Endodermal cell (in vitro differentiated cells): ENCODE measurements at places on chromosomes 7 and 10.

DNA sequence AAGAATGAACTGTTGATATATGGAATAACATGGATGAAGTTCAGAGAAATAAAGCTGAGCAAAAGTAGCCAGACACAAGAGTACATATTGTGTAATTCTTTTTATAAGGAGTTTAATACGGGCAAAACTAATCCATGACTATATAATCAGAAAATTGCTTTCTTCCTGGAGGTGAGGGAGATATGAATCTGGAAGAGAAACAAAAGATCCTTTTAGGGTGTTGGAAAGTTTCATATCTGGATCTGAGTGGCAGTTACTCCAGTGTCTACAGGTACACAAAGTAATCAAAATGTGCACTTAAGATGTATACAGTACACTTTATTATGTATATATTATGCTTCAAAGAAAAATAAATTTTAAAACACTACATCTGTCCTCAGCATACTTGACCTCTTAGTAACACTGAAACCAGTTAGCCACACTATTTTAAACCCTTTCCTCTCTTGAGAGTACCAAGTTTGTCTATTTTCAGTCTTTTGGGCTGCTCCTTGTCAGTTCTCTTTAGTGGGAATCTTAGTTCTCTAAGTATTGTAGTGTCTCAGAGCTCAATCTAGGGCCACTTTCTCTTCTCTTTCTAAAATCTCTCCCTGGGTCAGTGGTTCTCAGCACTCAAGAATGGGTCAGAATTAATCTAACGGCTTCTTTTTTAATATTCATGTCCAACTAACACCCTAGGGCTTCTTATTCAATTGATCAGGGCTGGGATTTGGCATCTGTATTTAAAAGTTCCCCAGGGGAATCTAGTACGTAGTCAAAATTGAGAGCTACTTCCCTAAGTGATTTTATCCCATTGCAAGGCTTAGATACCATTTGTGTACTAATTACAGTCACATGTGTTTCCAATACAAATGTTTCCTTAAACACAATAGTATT, 4.3 kb upstream of the LIPF start:
- H3K4me3 ChIP-seq = no peak overlapping the region
- H3K4me1 ChIP-seq = no peaks in the 10 kb centered on the region
- H3K27me3 ChIP-seq = no peaks in the 10 kb centered on the region
- no peak for DNase-seq

DNA sequence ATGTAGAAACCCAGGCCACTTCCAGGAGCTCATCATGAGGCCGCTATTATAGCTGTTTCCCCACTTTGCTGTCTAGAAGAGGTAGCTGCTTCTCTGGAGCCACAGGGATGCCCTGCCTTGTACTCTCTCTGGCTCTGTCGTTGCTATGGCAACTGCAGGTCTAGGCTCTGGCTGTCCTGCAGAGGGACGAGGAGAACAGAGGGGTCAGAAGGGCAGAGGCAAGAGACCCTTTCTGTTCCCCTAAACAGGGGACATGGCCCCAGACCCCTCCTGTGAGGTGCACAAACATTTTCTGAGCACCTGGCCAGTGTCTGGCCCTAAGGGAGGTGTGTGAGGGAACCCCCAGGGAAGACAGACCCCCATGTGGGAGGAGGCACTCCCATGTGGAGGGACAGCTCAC, 31.4 kb downstream of the ITPRIP start:
- DNase-seq = no peak
- H3K4me3 ChIP-seq = no peak overlapping the region
- H3K36me3 ChIP-seq = peaks cover 15% of the 10 kb centered on the region
- no peak overlapping the region for H3K27ac ChIP-seq

DNA sequence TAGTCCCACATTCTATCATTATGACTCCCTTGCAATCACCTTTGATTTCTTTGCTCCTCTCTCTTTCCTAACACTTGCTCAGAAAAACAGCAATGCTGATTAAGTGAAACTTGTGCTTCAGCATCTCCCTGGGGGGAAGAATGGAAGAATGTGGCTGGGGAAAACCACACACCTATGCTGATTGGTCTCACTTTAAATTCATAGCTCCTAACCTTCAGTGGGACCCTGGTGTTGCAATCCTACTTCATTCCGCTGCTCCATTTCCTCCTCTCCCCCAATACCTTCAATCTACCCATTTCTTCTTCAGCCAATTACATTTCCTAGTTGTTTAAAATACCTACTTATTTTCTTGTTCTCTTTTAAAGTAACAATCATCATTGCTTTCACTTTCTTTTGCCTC, 1166.7 kb upstream of the C7orf33 start:
- H3K4me3 ChIP-seq = no peak overlapping the region
- no peaks in the 10 kb centered on the region for H3K27me3 ChIP-seq
- H3K4me1 ChIP-seq = no peaks in the 10 kb centered on the region
- no peak for DNase-seq
- H3K27ac ChIP-seq = no peak overlapping the region

- DNase-seq = no peak
- no peaks in the 10 kb centered on the region for H3K27me3 ChIP-seq
- no peak overlapping the region for H3K4me3 ChIP-seq
- no peak overlapping the region for H3K27ac ChIP-seq
- no peaks in the 10 kb centered on the region for H3K36me3 ChIP-seq
Observed at GRCh38 chr7:14698239-14698638, 204.3 kb downstream of the DGKB start.

- no peaks in the 10 kb centered on the region for H3K36me3 ChIP-seq
- no peak overlapping the region for H3K4me3 ChIP-seq
- H3K27ac ChIP-seq = no peak overlapping the region
- no peak for DNase-seq
- H3K27me3 ChIP-seq = no peaks in the 10 kb centered on the region
- peaks cover 9% of the 10 kb centered on the region for H3K4me1 ChIP-seq
Observed at GRCh38 chr7:40755438-40755837, 620.6 kb downstream of the SUGCT start.

GRCh38 chr7:117127585-117128168, 174.4 kb downstream of the ST7 start:
- H3K27me3 ChIP-seq = no peaks in the 10 kb centered on the region
- H3K4me1 ChIP-seq = no peaks in the 10 kb centered on the region
- DNase-seq = no peak
- no peak overlapping the region for H3K27ac ChIP-seq
- H3K36me3 ChIP-seq = no peaks in the 10 kb centered on the region

- no peak overlapping the region for H3K4me3 ChIP-seq
- H3K4me1 ChIP-seq = no peaks in the 10 kb centered on the region
- H3K27ac ChIP-seq = no peak overlapping the region
- DNase-seq = no peak
- H3K36me3 ChIP-seq = no peaks in the 10 kb centered on the region
Observed at GRCh38 chr10:59006511-59007306, 169.7 kb upstream of the PHYHIPL start.

GRCh38 chr7:126940723-126941307, 311.9 kb downstream of the GRM8 start:
- no peak overlapping the region for H3K4me3 ChIP-seq
- H3K4me1 ChIP-seq = peaks cover 4% of the 10 kb centered on the region
- no peak overlapping the region for H3K27ac ChIP-seq
- H3K27me3 ChIP-seq = no peaks in the 10 kb centered on the region
- H3K36me3 ChIP-seq = no peaks in the 10 kb centered on the region
- DNase-seq = no peak

- H3K4me1 ChIP-seq = peaks cover 4% of the 10 kb centered on the region
- H3K27me3 ChIP-seq = no peaks in the 10 kb centered on the region
- H3K36me3 ChIP-seq = no peaks in the 10 kb centered on the region
- no peak overlapping the region for H3K4me3 ChIP-seq
- H3K27ac ChIP-seq = no peak overlapping the region
Observed at GRCh38 chr7:3757059-3757458, 456.0 kb downstream of the SDK1 start.

- H3K4me3 ChIP-seq = no peak overlapping the region
- H3K27ac ChIP-seq = no peak overlapping the region
- H3K4me1 ChIP-seq = no peaks in the 10 kb centered on the region
- no peaks in the 10 kb centered on the region for H3K27me3 ChIP-seq
- no peak for DNase-seq
Observed at GRCh38 chr10:111705021-111705420, 478.5 kb downstream of the GPAM start.

GRCh38 chr10:23157239-23157681, 34.9 kb upstream of the PTF1A start:
- no peak for DNase-seq
- no peaks in the 10 kb centered on the region for H3K36me3 ChIP-seq
- no peaks in the 10 kb centered on the region for H3K4me1 ChIP-seq
- no peak overlapping the region for H3K4me3 ChIP-seq

DNA sequence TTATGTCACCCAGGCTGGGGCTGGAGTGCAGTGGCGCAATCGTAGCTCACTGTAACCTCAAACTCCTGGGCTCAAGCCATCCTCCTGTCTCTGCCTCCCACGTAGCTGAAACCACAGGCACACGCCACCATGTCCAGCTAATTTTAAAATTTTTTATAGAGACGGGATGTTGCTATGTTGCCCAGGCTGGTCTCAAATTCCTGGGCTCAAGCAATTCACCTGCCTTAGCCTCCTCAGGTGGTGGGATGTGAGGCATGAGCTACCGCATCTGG, 123.2 kb upstream of the PARD3 start:
- no peak overlapping the region for H3K27ac ChIP-seq
- H3K4me1 ChIP-seq = no peaks in the 10 kb centered on the region
- DNase-seq = no peak
- H3K36me3 ChIP-seq = no peaks in the 10 kb centered on the region

DNA sequence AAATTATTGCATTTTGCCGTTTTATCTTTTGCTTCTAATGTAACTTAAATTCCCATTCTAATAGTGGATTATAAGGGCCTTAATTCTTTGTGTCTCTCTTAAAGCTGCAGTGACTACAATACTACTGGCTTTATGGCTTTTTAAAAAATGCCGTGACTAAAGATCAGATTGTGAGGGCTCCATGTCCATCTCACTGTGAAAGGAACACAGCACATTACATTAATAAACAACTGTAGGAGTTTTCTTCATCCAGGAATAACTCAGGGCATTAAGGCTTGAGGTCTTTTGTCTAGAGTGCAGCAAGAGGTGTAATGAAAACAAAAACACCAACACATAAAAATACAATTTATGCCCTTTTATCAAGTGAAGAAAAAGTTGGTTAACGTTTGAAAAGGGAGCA, 205.3 kb downstream of the SKAP2 start:
- H3K27me3 ChIP-seq = peaks cover 7% of the 10 kb centered on the region
- DNase-seq = no peak
- H3K4me1 ChIP-seq = no peaks in the 10 kb centered on the region
- H3K27ac ChIP-seq = peak overlapping the region; percentile 96
- no peak overlapping the region for H3K4me3 ChIP-seq

- H3K27me3 ChIP-seq = no peaks in the 10 kb centered on the region
- no peak overlapping the region for H3K27ac ChIP-seq
- H3K36me3 ChIP-seq = no peaks in the 10 kb centered on the region
- no peak for DNase-seq
- H3K4me3 ChIP-seq = no peak overlapping the region
Observed at GRCh38 chr10:127925471-127926207, 18.7 kb downstream of the PTPRE start.

DNA sequence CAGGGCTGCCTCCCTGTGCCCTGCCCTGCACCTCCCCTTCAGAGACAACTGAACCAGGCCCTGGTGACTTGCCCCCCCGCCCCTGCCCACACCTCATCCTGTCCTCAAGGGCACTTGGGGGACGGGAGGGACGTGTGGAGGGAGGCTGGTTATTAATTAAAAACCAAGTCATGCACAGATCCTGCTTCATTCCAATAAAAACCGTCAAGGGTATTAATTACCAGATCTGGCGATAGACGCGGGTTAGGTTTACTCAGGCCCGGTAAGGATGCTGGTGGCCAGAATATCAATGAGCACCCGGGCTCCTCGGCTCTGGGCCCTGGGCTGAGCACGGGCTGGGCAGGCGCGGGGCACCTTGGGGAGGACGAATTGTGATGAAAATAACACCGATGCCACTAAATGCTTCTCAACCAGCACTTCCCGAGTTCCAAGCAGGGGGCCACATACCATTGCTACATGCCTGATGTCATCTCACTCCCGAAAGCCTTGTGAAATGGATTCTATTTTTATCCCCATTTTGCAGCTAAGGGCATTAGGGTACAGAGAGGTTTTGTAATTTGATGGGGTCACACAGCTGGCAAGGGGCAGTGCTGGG, 24.5 kb upstream of the GTF2IRD1 start:
- no peak overlapping the region for H3K4me3 ChIP-seq
- H3K4me1 ChIP-seq = no peaks in the 10 kb centered on the region
- no peaks in the 10 kb centered on the region for H3K36me3 ChIP-seq
- DNase-seq = peak; percentile 89
- no peaks in the 10 kb centered on the region for H3K27me3 ChIP-seq

- H3K36me3 ChIP-seq = peaks cover 3% of the 10 kb centered on the region
- no peak overlapping the region for H3K27ac ChIP-seq
- H3K4me1 ChIP-seq = no peaks in the 10 kb centered on the region
- H3K4me3 ChIP-seq = no peak overlapping the region
- peak; percentile 28 for DNase-seq
- H3K27me3 ChIP-seq = no peaks in the 10 kb centered on the region
Observed at GRCh38 chr7:47405921-47406800, 175.8 kb downstream of the TNS3 start.

DNA sequence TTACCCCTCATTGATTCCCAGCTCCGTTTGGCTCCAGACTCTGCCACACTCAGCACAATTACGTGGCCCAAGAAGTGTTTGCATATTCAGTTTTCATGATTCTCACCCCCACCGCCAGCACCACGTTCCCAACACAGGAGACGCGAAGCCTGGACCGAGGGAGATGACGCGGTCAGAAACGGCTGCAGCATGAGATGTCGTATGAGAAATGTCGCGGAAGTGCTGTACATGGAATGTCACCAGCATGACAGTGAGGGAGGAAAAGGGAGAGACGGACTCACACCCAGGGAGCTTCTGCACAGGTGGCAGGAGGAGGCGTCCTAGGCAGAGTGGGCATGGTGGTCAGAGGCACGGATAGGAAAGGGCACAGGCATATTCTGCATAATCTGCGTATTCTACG, 188.3 kb downstream of the WDR37 start:
- H3K4me1 ChIP-seq = peaks cover 6% of the 10 kb centered on the region
- H3K36me3 ChIP-seq = no peaks in the 10 kb centered on the region
- DNase-seq = peak; percentile 41
- H3K27me3 ChIP-seq = no peaks in the 10 kb centered on the region
- H3K27ac ChIP-seq = no peak overlapping the region

- no peaks in the 10 kb centered on the region for H3K27me3 ChIP-seq
- DNase-seq = no peak
- no peaks in the 10 kb centered on the region for H3K4me1 ChIP-seq
- H3K36me3 ChIP-seq = no peaks in the 10 kb centered on the region
- H3K4me3 ChIP-seq = no peak overlapping the region
Observed at GRCh38 chr7:48466713-48467112, 295.5 kb downstream of the ABCA13 start.
